Small intestine (tissue), 16 donors: ENCODE measurements at places on chromosomes 7 and 10.

- DNase-seq, result no peak
Measured at GRCh38 chr10:86030312-86030711, 336.3 kb downstream of the GRID1 start.

DNA sequence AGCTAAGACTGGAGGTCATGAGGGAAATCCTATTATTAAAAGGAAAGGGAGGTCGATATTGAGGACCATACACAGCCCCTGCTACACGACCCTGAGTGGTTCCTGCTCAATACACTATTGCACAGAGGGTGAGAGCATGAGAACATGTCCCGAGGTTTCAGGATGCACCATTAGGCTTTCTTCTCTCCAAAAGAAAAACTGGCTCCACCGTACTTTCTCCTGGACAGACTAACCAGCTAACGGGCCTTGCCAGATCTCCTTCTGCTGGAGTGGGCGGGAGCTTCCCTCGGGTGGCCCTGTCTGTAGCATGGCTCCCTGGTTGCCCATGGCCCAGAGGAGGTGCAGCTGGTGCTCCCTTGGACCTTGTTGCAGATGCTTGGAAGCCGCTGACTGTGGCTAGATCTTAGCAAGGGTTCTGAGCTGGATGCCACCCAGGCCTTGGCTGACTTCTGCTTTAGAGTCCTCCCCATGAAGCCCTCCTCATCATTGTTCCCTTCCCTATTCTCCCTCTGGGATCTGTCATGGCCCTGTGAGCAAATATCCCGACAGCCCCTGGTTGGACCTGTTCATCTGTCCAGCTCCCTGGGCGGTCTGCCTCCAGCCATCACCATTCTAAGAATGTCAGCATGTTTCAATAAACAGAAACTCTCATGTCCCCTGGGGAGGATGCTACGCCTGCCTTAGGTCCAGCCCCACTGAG is 52.9 kb upstream of the SHH start:
- DNase-seq, result no peak

DNA sequence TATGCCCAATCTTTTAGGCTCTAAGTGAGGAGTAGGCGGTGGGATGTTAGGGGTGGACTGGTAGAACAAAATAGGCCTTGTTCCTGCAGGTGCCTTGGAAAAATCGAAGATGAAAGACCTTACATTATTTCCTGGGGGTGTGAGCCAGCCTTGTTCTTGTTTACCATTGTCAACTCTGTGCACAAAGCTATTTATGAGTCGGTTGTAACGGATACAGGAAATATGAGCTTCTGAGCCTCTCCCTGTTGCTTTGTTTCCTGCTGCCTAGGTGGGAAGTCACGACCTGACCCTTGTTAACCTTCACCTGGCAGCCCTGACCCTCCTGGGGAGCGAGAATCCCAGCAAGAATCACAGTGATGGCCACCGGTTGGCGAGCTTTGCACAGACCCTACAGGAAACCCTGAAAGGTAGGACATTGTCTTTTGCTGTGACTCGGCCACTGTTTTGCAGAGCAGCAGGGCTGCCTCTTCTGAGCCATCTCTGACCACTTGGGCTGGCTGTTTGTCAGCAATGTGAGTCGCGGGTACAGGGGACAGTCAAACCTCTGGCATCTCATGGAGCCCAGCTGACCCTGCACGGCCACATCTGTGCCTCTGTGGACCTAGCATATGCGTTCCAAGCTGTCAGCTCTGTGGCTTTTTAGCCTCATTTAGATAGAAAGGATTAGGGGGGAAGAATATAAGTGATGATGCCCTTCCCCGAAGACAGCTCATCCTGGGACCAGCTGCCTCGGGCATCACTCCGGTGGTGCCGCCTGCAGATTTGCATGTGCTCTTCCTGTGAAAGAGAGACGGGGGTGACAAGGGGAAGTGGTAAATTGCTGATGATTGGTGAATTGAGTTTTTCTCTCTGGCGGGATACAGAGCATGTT is 102.1 kb upstream of the ANLN start:
- no peak for DNase-seq

- peak; percentile 51 for DNase-seq
Measured at GRCh38 chr7:82044497-82045080, 274.7 kb upstream of the HGF start.

- DNase-seq, result no peak
Measured at GRCh38 chr10:23927576-23928325, 281.2 kb upstream of the KIAA1217 start.

- DNase-seq, result no peak
Measured at GRCh38 chr10:73247509-73248258, 629 bp upstream of the DNAJC9 start.

DNA sequence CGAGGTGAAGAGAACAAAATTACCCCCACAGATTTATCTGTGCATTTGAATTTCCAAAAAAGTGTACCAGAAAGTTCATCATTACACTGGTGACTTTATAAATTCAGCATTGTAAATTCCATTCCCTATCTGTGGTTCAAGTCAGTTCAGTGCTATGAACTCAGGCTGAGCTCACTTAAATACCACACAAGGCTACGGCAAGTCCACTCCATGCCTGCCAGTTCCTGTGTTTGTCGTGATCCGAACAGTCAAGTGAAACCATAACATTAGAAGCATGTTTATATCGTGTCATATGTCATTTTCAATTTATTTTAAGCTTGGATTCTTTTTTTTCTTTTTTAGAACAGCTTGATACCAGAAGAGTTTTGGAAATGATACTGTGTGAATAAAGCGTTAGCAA is 14.8 kb downstream of the MBL2 start:
- no peak for DNase-seq

GRCh38 chr10:121862649-121863048 is 65.2 kb downstream of the ATE1 start:
- no peak for DNase-seq
